Stimulated activated CD4-positive, alpha-beta T cell treated with anti-CD3 and anti-CD28 coated beads, Interleukin-12 subunit alpha, Interleukin-12 subunit beta, amount 100 ng/mL, for 48 hours (primary cell): ENCODE measurements at places on chromosomes 5 and 9.

GRCh38 chr9:7340451-7340850 is 459.1 kb downstream of the DMAC1 start:
- no peak for DNase-seq

DNA sequence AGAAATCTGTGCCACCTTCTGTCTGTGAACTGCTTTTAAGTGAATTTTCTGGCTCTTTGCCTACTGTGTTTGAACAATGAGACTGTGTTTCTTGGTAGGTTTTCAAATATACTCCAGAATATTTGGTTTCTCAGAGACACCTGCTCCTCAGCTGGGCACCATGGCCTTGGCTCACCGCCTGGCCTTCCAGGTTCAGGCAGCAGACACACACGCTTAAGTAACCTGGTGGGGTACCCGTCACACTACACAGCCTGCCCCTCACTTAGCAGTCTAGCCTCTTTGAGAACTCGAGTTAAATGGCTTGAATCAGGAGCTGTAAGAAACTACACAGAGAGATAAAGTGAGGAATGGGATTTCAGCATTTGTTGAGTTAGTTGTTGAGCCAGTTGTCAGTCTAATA is 530.5 kb downstream of the MTRR start:
- DNase-seq: no peak

DNA sequence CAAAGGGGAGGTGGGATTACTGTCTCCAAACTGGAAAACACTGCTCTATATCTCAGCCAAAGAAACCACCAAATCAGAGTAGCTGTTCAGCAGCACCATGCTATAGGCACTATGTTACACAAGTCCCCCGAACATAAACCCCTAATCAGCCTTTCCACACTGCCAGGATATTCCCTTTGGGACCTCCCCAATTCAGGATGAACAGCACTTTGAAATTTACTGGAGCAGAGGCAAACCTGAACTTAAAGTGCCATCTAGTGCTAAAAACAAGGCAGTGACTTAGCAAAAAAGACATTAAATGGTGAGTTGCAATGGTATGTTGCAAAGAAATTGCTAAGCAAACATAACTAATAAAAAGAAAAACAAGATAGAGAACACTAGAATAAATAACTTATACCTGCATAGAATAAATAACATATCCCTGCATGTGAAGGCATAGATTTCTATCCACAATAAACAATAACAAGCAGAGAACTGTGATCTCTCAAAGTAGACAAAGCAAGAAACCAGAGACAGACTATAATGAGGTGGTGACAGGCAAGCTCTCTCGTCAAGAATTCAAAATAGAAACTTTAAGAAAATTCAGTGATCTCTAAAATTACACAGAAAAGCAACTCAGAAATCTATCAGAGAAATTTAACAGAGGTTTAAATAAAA is 584.4 kb upstream of the ACO1 start:
- no peak for DNase-seq

DNA sequence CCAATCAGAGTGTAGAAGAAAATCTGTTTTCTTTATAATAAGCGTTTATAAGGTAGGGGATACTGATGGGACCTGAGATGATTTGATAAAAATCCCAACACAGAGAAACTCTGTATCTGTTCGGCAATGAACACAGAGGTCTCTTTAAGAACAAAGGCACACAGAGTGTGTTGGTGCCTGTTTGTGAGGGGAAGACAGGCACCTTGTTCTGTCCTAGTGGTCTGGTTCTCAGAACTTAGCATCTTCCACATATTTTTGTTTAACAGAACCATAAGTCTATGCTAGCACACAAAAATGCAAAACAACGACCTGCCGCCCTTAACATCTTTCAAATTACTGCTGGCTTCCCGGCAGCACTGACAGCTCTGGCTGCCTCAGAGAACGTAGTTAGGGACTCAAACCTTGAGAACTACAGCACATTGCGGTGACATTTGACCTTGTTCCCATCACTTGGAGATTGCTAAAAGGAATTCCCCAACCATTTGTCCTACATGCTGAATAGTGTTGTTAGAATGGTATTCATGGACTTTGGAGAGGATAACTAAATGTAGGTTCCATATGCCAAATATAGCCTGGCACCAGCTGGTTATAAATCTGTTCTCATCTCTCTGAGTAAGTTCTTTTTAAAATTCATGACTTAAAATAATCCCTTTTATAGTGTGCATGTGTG is 871.7 kb upstream of the TYRP1 start:
- no peak for DNase-seq

DNA sequence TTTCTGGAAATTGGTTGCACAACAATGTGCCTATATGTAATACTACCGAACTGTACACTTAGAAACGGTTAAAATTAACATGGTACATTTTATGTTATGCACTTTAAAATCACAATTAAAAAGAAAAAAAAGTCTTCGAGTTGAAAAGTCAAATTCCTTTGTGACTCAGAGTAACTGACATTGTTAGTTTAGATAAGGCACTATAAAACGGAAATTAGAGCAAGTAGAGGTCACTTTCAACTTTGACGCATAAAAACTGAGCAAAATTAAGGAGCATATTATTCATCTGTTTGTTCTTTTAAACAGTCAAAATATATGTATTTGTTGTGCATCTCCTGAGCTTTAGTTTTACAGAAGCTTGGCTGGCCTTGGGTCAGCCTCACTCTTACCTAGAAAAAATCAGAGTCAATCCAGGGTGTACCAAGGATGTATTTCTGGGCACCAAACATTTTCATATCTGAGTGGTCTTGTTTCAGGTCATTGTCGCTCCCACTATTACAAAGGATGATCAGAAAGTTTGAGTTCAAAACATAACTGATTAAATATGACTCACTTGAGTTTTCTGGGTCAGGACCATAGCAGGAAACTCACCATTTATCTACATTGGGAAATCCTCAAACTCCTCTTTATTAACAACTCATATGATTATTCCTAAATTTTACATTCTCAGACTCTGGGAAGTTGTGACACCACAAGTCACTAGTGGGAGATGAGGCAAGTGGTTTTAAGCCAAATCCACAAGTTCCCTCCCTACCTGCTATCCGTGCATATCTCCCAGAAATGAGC is 160.6 kb downstream of the CCDC192 start:
- no peak for DNase-seq

DNA sequence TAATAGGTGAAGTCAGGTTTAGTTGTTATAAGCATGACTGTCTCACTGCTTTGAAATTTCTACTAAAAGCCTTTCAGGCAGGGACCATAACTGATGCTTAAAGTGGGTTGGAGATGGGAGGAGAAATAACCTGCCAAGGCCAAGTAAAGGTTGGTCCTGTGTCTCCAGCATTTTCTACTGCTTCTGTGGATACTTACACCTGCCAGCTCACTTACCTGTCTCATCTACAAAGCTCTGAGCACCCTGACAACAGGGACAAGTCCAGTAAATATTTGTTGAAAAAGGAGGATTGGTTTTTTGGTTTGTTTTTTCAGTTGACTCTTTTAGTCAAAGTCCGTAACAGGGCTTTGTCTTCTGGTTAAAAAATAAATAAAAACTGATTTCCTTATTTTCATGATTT is 38.6 kb downstream of the GRAMD2B start:
- no peak for DNase-seq

DNA sequence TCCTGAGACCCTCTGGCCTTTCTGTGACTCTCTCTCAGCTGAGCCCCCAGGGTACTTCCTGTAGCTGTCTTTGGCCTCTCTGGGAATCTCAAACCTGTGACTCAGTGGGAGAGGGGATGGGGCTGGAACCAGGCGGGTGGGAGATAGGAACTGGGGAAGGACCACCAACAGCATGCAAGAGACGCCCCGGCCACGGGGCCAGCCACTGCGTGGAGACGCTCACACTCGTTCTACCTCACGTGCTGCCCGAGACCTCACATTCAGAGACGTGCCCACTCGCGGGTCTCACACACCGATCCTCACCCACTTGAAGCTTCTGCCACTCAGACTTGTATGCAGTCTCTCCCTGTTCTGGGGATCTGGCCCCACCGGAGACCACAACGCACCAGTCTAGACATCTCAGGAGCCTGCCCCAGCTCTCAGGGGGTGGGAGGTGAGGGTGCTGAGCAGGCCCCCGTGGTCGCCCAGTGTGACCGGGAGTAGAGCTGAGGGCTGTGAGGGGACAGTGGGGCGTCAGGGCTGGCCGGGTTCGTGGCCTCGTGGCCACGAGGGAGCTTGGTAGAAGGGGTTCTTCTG is 13.8 kb downstream of the GPRIN1 start:
- DNase-seq: no peak

DNA sequence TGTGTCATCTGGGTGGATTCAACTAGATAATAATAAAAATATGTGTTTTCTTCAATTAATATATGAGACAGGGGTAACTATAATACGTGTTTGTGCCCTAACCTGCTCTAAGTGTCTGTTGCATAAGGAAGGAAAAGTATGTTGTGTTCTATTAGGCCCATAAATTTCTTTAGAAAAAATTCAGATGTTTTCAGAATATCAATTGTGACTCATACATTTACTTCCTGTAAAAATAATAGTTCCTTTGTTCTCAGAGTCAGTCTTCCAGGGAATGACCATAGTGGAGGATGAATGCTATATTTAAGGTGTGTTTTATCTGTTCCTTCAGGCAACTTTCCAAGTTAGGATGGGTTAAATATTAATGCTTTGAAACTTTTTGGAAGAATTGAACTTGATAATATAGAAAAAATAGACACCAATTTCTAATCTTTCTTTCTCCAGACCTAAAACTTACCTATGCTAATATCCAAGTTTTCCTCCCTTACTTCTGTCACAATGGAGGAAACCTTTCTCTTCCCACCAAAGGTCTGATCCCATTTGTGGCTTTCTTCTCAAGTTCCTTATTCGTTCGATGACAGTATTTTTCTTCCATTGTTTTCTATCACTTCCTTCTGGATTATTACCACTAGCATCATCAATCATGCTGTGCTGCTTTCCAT is 49.9 kb downstream of the ISL1 start:
- no peak for DNase-seq

DNA sequence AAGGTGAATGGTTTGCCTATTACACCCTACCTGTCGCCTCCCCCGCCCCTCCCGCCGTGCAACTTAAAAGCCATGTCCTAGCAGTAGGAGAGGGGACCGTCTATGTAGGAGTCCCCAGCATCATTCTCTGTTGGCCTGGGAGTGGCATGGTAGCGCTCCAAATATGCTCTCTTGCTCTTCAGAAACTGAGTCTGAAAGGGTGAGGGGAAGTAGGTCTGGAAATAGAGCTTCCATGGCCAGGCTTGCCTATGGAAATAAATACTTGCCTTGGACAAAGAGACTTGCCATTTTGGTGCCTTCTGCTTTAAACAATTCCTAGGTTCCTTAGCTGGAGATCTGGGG is 1.4 kb downstream of the RGS7BP start:
- no peak for DNase-seq

GRCh38 chr9:76185432-76185831 is 208.8 kb downstream of the RFK start:
- no peak for DNase-seq

DNA sequence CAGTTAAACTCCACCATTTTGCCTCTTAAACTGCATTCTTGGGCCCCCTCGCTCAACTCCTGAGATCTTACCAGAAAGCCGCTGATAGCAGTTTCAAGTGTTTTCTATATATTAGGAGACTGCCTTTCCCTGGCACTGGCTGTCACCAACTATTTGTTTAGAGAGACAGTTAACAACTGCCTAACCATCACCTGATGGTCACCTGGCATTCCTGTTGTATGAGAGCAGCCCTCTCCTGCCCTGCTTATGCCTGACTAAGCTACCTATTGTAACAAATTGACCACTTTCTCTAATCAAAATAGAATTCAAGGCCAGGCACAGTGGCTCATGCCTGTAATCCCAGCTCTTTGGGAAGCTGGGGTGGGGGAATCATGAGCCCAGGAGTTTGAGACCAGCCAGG is 28.0 kb upstream of the SIL1 start:
- DNase-seq: no peak
